ENCODE measurements at places on chromosomes 6 and 20. TPM values are rescaled to one million over a fixed set of nuclear protein-coding genes. Genes with fewer than 3 reads are reported as not detected.

The CD93 gene
- not detected for total RNA-seq

The GPLD1 gene
- 9.0 TPM for total RNA-seq

The SLC17A3 gene
- total RNA-seq = not detected

The ZFP57 gene
- not detected for total RNA-seq

The ABHD16B gene
- total RNA-seq = not detected

The DPPA5 gene
- total RNA-seq = not detected

The KCNB1 gene
- not detected for total RNA-seq

The KCNG1 gene
- not detected for total RNA-seq

The CDH4 gene
- total RNA-seq = not detected

The KIAA1586 gene
- 12.7 TPM for total RNA-seq

The HLA-DMB gene
- 142 TPM for total RNA-seq

The CUL7 gene
- total RNA-seq = 22.2 TPM
